ENCODE measurements at places on chromosomes 4 and X. TPM values are rescaled to one million over a fixed set of nuclear protein-coding genes. Genes with fewer than 3 reads are reported as not detected.

DNA sequence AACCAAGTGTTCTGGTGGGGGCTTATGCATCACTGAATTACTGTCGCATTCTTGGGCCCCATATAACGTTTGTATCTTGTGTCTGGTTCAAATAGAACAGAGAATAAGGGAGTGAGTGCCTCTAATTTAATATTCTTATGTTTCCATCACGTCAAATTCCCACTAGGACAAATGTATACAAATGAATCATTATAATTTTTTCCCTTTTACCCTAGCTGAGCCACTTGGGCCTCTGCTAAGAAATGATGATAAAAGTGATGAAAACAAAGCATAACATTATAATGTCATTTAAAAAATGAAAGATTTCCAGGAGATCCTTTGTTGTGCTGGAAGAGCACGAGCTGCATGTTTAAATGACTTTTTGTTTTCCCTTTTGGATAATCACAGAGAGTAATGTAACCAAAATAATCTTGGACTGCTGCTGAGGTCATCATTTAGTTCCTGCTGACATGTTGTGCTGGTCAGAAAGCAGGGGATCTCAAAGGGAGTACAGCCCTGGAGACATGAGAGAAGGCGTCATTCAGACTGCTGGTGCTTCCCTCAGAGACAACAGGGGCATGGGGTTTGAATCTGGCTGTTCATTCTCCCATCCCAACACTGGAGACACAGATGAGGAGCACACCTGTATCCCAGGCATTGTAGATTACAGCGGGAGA, 105.1 kb upstream of the SCOC start:
- no peak for ATAC-seq

DNA sequence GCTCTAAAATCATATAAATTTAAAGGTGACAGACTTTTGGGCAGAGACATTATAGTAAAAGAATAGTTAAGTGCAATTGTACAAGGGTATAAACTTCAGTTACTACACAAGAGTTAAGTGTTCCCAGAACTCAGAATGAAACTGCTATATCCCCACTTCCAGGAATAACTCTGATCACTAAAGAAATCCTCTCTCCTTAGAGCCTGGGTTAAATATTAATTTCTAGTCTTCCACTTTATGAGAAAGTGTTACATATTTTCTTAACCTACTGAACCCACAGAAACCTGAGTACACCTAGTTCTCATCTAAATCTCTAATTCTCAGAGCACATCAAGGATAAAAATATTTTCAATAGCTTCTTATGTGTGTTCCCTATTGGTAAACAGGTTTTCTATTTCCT, 99.1 kb upstream of the USP38 start:
- no peak for ATAC-seq

GRCh38 chrX:13472975-13473374, 96.4 kb upstream of the EGFL6 start:
- no peak for ATAC-seq

The SYP gene
- total RNA-seq, result 0.36 TPM

The VSIG4 gene
- 2.9 TPM for total RNA-seq

The CT45A2 gene
- total RNA-seq, result not detected

The ADGRG4 gene
- not detected for total RNA-seq

The FGB gene
- total RNA-seq, result 0.52 TPM
